ENCODE measurements at places on chromosomes 16 and 17.

DNA sequence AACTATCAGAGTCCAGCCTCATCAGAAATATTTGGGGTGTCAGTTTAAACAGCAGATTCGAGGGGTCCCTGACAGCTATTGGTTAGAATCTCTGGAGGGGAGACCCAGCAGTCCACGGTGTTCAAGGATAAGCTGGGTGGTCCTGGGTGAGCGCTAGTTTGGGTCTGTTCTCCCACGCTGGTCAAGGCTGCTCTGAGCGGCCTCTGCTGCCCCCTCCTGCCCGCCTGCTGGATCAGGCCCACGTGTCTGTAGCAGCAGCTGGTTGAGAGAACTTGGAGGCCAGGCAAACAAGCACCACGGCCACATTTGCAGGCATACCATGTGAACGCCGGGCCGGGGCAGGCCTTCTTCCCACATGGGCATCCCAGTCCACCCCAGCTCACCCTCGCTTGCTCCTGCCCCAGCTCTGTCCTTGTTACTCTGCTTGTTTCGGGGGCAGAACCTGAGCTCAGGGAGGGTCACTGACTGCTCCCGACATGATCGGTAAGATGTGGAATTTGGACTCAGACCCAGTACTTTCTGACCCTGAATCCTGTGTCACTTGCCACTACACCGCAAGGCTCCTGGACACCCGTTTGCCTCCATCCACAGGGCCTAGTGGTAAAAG is 7.4 kb downstream of the FOXF1 start:
- peak; percentile 85 for DNase-seq

- no peak for DNase-seq
Observed at GRCh38 chr17:61463316-61464129, 11.3 kb downstream of the TBX4 start.

DNA sequence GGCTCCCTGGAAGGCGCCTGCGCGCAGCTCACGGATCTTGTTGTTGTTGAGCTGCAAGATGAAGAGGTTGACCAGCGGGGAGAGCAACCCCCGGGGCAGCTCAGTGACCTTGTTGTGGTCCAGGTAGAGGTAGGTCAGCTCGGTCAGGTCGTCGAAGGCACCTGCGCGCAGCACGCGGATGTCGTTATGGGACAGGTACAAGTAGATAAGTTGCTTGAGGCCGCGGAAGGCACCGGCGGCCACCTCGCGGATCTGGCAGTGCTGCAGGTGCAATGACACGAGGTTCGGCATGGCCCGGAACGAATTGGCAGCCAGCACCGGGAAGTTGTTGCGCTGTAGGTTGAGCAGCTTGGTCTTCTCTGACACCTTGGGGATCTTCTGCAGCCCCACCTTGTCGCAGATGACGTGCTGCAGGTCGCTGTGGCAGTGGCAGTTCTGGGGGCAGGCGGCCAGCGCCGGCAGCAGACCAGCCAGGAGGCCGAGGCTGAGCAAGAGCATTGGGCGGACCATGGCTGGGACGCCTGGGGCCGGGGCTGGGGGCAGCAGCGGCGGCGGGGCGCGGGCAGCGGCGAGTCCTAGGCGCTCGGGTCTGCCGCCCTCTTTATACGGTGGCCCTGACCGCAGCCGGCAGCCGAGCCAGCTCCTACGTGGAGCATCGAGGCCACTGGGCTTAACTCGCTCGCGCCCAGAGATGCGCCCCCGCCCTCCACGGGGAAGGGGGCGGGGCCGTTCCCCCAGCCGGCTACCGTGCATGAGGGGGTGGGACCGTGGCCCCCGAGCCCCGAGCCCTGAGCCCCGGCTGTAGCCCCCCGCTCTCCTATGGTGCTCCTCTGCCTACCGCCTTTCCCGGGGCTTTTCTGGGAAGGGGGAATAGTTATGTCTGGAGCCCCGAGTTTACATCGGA is at the start of gene CHAD:
Gene CHAD (minus strand): TSS at position 577 of the 904 bp plus-strand sequence. CDS start 67 bp downstream, at position 510.
- DNase-seq = peak; percentile 15

- peak; percentile 44 for DNase-seq
Observed at GRCh38 chr17:52106638-52107261, 51.8 kb downstream of the CA10 start.

GRCh38 chr17:1709971-1710806 is at the start of gene TLCD2:
Gene TLCD2, minus strand, starts transcription at chr17:1710377. Its CDS starts 135 bp downstream, at chr17:1710242.
- DNase-seq = peak; percentile 69

GRCh38 chr17:33904476-33904875 is 350.6 kb upstream of the CCL2 start:
- no peak for DNase-seq

DNA sequence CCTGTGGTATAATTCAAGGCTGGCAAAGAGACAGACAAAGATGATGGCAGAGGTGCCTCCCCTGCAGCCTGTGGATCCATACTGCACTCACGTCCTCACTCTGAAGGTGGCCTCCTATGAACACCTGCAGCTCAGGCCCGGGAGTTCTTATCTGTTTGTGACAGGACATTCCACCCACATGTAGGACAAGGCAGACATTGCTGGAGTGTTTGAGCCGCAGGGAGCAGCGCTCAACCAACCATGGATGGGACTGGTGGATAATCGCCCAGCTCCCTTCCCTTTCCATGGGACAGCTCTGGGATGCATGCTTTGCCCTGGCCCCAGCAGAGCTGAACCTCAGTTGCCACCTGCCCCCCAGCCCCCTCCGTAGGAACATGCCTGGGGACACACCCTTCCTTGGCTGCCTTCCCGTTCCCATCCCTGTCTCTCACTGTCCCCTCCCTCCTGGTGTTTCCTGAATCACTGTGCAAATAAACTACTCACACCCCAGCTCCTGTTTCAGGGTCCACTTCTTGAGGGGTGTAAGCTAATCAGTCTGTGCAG is 22.2 kb downstream of the ITPRIPL2 start:
- peak; percentile 13 for DNase-seq

- DNase-seq = no peak
Observed at GRCh38 chr17:2259769-2260536, 43.6 kb downstream of the SMG6 start.

- no peak for DNase-seq
Observed at GRCh38 chr16:11300560-11300892, 19.4 kb upstream of the PRM1 start.

GRCh38 chr16:50596762-50597450 is 48.7 kb downstream of the NKD1 start:
- DNase-seq = no peak

- no peak for DNase-seq
Observed at GRCh38 chr16:72162105-72162692, 9.8 kb downstream of the PMFBP1 start.

DNA sequence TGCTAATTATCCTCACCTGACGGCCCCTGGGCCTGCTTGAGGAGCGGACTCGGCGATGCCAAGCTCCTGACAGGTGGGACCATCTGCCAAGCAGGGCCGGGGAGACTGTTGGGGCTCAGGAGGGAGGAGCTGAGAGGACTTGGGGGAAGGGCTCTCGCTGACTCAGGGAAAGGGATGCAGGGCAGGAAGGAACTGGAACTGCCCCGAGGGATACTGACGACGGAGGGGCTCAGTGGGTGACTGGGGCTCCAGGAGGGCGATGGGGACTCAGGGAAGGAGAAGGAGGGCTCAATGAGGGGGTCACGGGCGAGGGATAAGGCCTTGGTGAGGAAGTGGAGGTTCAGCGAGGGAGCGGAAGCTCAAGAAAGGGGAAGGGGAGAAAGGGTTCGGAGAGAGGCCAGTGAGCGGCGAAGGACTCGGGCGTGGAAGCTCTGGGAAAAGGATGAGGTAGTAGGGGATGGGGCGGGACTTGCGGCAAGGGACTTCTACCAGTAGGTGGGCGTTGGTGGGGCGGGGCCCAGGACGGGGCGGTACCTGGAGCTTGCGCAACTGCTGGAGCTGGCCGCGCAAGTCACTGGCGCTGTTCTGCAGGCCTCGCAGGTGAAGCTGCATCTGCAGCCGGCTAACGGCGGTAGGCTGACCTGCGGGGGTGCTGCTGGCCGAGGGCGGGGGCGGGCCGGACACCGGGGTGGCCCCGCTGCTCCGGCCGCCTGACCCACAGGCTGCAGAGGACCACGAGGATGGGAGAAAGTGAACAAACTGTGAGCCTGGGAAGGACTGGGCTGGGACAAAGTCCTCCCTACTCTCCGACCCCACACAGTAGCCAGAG is 46.5 kb downstream of the SRCIN1 start:
- peak; percentile 45 for DNase-seq

GRCh38 chr17:77593081-77593480 is 365.4 kb upstream of the TNRC6C start:
- DNase-seq = no peak

GRCh38 chr17:74454197-74455024 is 12.0 kb upstream of the CD300A start:
- DNase-seq = no peak

- peak; percentile 88 for DNase-seq
Observed at GRCh38 chr16:19071811-19072777, 4.7 kb downstream of the COQ7 start.

DNA sequence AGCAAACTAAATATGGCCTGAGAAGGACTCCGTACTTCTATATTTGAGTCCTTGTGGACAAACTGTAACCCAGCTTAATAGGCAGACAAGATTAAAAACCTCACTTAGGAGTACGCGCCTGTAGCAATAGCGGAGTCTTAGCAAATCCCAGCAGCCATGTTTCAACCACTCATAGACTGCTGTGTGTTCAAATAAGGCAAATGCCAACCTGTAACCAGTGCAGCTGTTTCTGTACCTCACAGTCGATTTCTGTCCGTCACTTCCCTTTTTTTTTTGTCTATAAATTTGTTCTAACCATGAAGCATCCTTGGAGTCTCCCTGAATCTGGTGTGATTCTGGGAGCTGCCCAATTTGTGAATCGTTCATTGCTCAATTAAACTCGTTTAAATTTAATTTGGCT is 30.2 kb downstream of the TANC2 start:
- no peak for DNase-seq

DNA sequence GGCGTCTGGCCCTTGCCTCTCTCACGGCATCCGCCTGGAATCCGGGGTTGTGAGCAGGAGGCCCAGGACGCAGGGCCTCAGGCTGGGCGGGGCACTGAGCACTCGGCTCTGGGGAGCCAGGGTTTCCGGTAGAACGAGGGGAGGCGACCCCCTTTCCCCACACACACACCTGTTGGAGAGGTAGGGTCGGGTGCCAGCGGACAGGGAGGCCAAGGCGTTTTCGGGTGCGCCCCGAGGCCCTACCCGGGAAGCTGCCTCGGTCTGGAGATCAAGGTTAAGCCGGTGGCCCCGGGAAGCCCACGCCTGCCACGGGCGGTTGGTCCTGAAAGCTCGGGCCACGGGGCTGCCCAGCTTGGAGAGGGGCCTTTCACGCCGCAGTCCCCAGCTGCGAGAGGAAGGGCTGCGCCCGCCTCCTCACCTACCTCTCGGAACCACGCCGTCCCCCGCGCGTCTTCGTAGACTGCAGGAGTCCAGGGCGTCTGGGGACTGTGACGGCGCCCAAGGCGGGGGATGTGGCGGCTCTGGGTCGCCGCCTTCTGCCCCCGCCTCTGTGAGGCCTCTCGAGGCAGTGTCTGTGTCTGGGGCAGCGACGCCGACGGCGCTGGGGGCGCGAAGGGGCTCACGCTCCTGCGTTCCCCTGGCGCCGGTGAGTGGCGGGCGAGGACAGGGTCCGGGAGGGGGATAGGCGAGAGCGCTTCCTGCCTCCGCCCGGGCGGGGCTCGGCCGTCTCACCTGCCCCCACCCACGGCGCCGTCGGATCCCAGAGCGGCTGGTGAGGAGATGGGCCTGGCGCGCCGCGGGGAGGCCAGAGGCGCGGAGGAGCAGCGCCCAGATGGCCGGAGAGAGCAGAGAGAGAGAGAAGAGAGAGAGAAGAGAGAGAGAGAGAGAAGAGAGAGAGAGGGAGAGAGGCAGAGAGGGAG is 20.3 kb upstream of the HOXB9 start:
- no peak for DNase-seq

DNA sequence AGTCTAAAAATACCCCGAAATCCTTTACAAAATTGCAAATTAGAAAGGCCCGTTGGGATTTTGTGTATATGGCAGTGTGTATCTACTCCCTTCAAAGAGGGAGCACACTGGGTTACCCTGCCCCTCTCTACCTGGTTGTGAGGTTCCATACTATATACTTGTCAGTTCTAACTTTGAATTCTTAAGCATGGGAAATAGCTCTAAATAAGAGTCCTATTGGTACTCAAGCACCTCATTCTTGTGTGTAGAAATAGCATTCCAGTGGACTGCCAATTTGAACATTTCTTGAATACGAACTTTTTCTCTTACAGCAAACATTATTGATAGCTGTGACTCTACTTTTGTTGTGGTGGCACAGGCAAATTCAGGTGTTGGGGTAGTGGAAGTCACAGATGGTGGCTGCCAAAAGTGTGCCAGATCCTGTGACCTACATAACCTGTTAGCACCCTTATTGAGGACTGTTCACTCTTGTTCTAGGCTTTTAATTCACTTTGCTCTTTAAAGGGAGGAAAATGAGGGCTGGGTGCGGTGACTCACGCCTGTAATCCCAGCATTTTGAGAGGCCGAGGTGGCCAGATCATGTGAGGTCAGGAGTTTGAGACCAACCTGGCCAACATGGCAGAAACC is 16.1 kb downstream of the ESRP2 start:
- no peak for DNase-seq

Measured in dermis blood vessel endothelial cell (primary cell).